Mesothelial cell of epicardium (in vitro differentiated cells): ENCODE measurements at places on chromosomes 11 and 22. TPM values are rescaled to one million over a fixed set of nuclear protein-coding genes. Genes with fewer than 3 reads are reported as not detected.
A peak's percentile ranks its signal among the peaks of the same experiment; 100 is the strongest.

TCN1 gene
- not detected in 3 replicates for total RNA-seq

OR51B5 gene
- total RNA-seq = 0.89 to 1.2 TPM (median 1.1 TPM) in 3 replicates

CTR9 gene
- 33.2 to 38.3 TPM (median 34.5 TPM) in 3 replicates for total RNA-seq

CLMP gene
- 16.3 to 18.9 TPM (median 18.0 TPM) in 3 replicates for total RNA-seq

PRRG4 gene
- 4.3 to 4.7 TPM (median 4.5 TPM) in 3 replicates for total RNA-seq

RASSF7 gene
- 29.3 to 32.3 TPM (median 32.1 TPM) in 3 replicates for total RNA-seq

DNA sequence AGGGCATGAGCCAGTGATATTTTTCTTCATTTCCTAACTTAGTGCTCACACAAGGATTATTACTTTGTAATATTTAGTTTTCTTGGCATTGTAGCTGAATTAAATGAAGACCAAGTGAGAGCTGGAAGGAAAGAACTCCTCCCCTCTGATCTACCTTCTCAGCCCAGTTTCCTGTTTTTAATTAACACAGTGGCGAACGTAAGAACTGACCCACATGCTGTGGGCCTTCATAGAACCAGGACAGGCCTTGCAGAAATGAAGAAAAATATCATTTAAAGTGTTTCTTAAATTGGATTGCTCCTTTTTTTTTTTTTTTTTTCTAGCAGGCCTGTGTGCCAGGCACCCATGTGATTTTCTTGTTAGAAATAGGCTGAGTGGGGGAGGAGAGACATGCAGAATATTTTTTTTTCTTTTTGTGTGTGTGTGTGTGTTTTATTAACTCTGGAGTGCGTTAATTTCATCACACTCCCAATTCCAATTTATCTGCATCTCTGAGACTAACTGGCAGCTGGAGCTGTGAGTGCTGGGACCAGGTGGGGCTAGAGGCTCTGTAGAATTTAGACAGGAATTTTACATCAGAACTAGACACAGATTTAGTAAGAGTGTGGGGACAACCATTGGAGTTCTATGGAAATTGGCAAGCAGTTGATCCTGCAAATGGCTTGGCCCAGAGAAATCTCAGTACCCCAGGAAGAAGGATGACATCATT lies 320.5 kb downstream of the DDX10 start:
- DNase-seq = no peak

DNA sequence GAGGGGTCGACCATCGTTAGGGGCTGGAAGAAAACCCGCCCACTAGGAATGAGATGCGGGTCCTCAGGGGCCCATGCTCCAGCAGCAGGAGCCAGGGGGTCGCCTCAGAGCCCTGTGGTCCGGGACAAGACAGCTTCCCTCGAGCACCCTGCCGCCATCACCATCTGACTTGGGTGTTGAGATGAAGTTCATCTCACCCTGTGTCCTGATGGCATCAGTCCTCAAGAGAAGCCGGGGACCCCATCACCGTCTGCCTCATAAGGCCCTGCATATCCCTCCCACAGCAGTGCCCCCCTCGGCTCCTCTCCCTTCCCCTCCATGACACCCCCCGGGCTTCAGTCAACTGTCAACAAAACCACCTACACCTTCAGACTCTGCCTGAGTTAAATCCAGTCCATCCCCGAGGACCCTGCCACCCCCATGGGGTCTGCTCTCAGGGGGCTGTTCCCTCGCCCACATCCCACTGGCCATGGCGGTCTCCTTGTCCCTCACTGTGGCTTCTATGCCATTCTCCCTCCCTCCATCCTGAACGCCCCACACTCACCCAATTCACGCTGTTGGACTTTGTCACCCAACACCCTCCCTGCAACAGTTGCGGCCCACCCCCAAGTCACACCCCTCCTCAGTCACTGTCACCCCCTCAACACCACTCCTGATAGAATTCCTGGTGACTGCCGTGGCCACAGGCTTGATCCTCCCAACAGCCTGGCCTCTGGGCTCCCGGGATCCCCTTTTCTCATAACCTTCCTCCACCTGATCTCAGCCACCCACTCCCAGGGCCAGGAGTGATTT lies 87.7 kb upstream of the RTL6 start:
- no peak for DNase-seq

GRCh38 chr11:9615031-9615451 lies 41.6 kb downstream of the WEE1 start:
- DNase-seq = no peak

DNA sequence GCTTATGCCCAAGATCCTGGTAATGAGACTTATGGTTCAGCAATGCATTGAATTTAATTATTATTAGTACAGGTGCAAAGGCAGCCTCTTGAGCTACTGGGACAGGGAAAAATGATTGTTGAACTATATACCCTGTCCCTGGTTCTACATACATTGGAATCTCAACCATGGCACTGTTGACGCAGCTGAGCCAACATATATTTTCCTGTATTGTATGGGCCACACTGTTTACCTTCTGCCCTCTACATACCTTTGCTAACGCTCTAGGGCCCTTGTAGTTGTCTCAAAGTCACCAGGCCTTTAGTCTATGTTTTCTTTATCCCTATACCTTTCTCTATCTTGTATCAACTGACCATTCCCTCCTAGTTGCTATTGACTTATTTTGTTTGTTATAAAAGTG lies 22.6 kb downstream of the KREMEN1 start:
- DNase-seq = no peak

DNA sequence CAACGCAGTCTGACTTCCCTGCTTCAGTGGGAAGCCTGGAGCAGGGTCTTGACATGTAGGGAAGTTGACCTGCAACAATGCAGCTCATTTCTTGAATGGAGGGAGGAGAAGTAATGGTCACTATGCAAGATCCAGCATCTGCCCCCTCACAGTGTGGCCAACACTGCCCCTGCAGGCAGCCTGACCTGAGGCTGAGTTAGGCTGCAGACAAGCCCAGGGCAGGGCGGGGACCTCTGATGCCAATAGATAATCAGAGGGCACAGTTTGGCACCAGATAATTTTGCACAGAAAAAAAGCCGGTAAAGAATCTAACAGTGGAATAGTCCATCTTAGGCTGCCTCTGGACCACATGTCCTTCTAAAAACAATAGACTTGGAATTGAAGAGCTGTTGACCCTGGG lies 182.3 kb downstream of the DSCAML1 start:
- no peak for DNase-seq

- DNase-seq = no peak
Observed at GRCh38 chr22:42947211-42947990, 67.5 kb downstream of the PACSIN2 start.

DNA sequence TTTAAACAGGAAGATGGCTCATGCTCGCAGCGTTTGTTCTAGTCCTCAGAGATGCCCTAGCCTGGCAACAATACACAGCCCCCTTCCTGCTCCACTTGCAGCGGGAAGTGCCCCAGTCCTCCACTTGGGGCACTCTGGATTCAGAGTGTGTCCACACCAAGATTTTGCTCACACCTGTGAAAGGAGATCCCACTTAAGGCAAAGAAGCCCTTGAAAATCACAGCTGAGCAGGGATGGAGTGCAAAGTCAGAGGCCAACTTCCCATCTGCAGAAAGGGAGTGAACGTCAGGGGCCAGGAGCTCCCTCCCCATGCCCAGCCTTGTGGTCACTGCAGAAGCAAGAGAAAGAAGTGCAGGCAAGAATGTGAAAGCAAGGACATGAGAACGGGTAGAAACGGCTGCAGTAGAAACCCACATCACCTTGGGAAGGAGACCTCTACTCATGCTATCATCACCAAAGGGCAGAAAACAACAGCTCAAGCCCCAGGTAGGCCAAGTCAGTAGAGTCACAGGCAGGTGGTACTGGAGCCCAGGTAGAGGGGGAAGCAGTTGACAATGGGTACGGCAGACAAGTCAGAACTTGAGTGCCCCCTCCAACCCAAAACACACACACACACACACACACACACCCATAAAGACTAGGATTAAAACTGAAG lies 157.4 kb downstream of the BUD13 start:
- peak; percentile 34 for DNase-seq

DNA sequence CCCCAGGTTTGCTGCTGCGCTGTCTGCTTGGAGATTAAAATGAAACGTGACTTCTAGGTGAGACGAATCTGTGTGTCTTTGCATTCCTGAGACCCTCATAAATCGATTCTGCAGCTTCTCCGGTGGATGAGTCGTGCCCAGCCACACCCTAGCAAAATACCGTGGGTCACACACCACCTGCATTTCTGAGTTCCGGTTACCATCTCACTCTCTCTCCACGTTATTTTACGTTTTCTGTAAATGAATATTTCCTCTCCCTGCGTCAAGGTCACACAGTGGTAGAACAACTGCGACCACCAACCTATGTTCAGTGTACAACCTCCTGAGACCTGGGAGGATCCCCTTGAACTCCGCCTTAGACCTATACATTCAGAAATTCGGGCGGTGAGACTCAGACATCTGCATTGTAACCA lies 1.1 kb downstream of the YWHAH start:
- no peak for DNase-seq

DNA sequence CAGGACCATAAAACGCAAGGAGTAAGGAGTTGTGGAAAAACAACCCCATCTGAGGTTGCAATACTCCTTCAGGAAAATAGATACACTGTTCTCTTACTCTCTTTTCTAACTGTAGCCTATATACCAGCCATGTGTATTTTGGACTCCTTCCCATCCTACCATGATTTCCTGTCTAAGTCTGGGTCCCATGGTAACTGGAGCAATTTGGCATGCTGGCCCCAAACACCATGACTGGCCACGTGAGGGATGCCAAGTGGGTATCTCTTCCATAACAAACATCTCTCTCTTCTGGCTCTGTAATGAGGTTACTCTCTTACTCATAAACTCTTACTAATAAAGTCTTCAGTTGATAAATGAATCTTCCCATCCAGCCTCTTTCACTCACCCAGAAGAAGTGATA lies 26.5 kb downstream of the ABTB2 start:
- no peak for DNase-seq

DNA sequence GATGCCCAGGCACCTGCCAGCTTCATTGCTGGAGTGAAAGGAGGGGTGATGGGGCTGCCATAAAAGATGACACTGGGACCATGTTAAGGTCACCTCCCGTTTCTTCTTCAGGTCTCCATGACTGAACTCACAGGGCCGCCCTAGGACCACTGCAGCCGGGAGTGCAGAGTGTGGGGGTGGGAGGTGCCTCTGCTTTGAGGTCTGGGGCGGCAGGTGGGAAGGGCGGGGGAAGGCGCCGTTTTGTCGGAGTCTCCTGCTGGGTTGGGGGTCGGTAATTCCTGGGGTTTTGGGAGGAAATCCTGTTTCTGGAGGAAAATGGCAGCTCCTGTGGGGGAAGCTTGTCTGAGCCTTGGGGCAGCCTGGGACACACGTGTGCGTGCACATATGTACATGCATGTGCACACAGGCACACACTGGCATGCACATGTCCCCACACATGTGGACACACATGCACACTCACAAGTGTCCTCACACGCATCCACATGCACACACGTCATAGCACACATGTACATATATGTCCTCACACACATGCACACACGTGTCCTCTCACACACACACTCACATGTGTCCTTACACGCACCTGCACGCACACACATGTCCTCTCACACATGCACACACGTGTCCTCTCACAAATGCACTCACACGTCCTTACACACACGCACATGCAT lies 990.9 kb downstream of the BRD1 start:
- DNase-seq = no peak

- DNase-seq = no peak
Observed at GRCh38 chr11:17595526-17596309, 48.7 kb downstream of the OTOG start.

- no peak for DNase-seq
Observed at GRCh38 chr11:118281284-118281683, 17.2 kb upstream of the MPZL2 start.

DNA sequence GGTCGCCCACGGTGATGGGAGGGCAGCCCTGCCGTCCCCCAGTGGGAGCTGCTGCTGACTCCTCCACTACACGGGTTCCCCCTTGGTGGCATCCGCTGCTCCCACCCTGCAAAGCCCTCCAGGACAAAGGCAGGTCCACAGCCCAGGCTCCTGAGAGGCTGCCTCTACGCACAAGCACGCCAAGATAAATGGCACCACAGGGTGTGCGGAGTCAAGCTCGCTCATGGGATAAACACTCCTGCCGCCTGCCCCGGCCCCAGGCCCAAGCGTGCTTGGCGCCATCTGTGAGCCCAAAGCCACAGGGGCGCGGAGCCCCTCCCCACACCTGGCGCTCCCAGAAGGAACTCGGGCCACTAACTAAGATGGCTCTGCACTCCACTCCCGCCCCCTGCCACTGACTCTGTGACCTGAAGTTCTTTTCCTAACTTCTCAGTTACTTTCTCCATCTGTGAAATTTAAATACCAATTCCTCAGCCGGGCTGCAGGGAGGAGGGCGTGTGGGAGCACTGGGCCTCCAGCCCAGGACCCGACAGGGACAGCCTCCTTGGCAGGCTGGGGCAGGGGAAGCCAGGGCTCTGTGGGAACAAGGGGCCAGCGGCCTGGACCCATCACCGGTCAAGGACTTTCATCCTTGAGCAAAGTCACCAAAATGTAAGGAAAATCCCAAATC lies 14.9 kb downstream of the EHD1 start:
- DNase-seq = no peak

DNA sequence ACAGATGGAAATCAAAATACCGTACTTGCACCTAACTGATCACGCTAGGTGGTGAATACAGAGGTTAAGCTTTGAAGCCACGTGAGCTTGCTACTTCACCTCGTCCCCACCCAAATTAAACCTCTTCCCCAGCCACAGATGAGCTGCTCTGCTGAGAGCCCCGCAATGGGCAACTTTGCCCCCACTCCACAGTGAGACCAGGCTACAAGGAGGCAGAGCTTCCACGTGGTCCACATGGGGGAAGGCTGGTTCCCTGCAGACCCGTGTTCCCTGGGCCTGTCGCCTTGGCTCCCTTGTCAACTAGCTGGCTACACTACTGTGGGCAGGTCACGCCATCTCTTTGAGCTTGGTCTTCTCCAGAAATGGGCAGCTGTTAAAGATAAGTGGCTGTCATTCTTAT lies 10.9 kb downstream of the CD5 start:
- no peak for DNase-seq

DNA sequence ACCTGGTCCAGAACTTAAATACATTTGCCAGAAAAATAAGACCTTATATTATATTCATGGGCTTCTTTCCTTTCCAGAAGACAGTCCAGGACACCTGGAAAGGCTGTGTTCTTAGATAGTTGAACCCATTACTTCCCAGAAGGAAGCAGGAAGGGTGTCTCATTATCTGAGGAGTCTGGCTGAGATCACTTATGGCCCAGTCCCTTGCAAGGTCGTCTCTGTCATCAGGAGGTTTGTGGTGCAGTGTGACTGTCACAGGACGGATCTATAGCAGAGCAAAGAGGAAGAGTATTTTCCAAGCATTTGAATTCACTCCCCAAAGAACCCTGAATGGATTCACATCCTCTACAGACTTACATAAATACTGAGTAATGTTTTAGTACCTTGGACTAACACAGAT lies 270.7 kb upstream of the MTNR1B start:
- no peak for DNase-seq
